IPS-NIHi11 (cell line): ENCODE measurements at places on chromosomes 11 and 22.

- no peak for DNase-seq
These were observed 2.7 kb upstream of the PPARA start for GRCh38 chr22:46147471-46148267.

GRCh38 chr11:63770763-63771162, 2.2 kb upstream of the ZFTA start:
- DNase-seq: no peak

- no peak for DNase-seq
These were observed 19.4 kb upstream of the APLP2 start for GRCh38 chr11:130050257-130050656.

- peak; percentile 90 for DNase-seq
These were observed 7.0 kb downstream of the UNC93B1 start for GRCh38 chr11:67996622-67997474.

DNA sequence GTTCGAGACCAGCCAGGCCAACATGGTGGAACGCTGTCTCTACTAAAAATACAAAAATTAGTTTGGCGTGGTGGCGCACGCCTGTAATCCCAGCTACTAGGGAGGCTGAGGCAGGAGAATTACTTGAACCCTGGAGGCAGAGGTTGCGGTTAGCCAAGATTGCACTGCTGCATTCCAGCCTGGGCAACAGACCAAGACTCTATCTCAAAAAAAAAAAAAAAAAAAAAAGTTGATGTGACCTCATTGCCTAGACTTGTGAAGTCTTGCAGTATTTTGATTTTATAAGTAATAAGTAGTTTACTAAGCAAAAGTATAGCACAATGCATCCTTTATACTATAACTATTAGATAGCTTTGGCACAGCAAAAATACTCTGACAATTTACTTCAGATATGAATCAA, 9.9 kb upstream of the CUL5 start:
- no peak for DNase-seq

DNA sequence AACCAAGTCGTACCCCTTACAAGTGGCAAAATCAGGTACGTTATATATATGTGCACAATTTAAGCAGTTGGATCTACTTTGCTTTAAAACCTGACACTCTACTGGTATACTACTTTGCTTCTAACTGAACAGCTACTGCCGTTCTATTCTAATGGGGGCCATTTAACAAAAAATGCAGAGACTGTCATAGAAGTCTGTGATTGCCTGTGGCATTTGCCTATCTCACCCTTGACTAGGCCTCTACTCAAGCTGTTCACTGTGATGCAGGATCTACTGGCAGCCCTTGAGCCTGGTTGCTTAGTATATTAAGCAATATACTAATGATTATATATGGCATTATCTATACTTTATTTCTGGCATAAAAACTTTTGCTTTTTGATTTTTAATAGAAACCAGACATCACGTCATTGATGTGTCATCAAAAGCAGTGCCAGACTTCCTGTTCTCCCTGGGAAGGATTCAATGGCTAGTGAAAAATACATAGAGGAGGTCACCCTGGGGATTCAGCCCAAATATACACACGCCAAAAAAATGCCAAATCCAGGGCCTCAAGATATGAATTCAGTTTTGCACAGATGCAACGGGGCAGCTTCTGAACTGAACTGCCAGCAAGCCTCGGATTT, 40.0 kb upstream of the FIBIN start:
- DNase-seq: no peak

GRCh38 chr11:130433357-130433756, 4.9 kb upstream of the ADAMTS8 start:
- DNase-seq: no peak
